ENCODE measurements at places on chromosomes 1 and 21. TPM values are rescaled to one million over a fixed set of nuclear protein-coding genes. Genes with fewer than 3 reads are reported as not detected.

Gene POGZ
- 58.0 TPM for total RNA-seq

Gene MOV10
- 32.3 TPM for total RNA-seq

Gene DYNLT4
- total RNA-seq = not detected

Gene NOS1AP
- total RNA-seq = 5.0 TPM

Gene PALMD
- 31.0 TPM for total RNA-seq

- peak; percentile 60 for DNase-seq
Observed at GRCh38 chr1:228289239-228289849, 81.5 kb downstream of the OBSCN start.

DNA sequence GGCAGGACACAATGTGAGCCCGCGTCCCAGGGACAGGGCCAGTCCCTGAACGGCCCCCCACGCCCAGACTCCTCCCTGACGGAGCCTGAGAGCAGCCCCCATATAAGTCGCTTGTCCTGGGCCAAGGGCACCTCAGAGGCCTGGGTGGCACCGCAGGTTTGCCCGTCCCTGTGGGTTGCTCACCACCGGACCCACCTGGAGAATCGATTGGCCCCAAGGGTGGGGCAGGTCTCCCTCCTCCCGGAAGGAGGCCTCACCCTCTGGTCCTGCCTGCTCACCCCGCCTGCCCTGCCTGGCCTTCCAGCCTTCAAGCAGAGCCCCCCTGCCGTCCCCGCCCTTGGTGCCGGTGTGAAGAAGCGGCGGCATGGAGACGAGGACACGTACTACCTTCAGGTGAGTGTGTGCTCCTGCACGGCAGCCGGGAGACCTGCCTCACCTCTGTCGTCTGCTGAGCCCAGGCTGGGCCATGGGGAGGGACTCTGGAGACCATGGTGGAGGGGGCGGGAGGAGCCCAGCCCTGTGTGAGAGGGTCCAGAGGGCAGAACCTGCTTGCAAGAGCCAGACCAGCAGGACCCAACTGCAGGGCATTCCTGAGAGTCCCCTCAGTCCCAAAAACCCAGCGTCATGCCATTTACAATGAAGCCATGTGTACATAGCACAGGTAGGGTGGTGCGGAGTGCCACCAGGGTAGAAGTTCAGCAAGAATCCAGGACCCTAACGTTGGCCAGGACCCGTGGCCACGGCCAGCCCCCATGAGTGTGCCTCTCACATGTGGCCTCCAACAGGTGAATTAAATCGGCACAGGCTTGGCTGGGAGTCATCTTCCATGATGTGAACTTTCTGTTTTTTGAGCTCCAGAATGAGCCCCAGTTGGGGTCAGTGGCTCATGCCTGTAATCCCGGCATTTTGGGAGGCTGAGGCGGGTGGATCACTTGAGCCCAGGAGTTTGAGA is 24.1 kb upstream of the CCDC27 start:
- DNase-seq = no peak

- DNase-seq = peak; percentile 94
Observed at GRCh38 chr1:27102707-27103468, 52.0 kb downstream of the SLC9A1 start.

- DNase-seq = no peak
Observed at GRCh38 chr1:110259770-110260169, 49.7 kb downstream of the KCNC4 start.
